ENCODE measurements at places on chromosomes 5 and 9.

DNA sequence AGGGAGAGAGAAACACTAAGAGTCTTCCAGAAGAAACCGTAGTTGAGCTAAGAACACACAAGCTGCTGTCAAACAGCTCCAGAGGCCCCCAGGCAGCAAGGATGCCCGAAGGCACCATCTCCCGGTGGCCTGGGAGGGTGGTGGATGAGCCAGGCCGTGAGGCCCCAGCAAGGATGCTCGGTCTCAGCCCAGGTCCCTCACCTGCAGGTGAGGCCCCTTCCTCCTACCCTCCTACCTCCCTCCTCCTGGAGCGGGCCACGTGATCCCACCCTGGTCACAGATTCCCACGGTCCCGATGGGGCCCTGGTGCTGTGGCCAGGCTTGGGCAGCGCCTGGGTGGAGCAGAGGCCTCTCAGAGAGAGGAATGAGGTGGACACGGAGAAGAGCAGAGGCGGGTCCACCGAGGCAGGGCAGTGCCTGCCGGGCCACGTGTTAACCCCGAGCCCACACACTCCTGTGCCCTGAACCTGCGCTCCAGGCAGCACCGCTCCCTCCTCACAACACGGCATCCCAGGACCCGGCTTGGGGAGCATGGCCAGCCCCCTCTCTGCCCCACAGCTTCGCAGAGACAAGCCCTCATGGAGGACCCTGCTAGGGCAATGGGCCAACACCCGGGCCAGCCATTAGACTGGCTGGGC is 95.4 kb upstream of the SARDH start:
- no peak for DNase-seq

- no peak for DNase-seq
Measured at GRCh38 chr5:176132471-176133288, 105.5 kb upstream of the SIMC1 start.

- DNase-seq = peak; percentile 85
Measured at GRCh38 chr9:92963831-92964606, 16.7 kb downstream of the FGD3 start.

- DNase-seq = no peak
Measured at GRCh38 chr5:124952566-124952965, 206.1 kb upstream of the ZNF608 start.

DNA sequence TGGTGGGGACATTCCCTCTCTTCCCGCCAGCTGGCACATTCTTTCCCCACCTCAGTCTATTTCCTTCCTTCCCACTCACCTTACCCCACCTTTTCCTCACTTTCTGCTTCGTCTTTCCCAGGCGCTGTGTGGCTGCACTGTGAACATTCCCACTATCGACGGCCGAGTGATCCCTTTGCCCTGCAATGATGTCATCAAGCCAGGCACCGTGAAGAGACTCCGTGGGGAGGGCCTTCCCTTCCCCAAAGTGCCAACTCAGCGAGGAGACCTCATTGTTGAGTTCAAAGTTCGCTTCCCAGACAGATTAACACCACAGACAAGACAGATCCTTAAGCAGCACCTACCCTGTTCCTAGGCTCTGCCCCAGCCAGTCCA is 7.3 kb downstream of the DNAJB5 start:
- no peak for DNase-seq

DNA sequence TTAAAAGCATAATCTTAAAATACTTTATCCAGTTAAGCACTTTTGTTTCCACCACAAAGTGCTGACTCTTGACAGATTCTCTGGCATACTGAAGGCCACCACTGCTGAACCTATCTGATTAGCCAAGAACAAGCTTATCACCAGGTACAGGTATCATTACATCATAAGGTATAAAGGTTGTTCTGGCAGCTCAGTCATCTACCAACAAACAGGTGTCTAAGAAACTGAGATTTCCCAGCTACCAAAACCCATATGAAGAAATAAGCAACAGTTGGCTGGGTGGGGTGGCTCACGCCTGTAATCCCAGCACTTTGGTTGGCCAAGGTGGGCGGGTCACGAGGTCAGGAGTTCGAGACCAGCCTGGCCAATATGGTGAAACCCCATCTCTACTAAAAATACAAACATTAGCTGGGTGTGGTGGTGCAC is 5.0 kb downstream of the MTMR12 start:
- no peak for DNase-seq

DNA sequence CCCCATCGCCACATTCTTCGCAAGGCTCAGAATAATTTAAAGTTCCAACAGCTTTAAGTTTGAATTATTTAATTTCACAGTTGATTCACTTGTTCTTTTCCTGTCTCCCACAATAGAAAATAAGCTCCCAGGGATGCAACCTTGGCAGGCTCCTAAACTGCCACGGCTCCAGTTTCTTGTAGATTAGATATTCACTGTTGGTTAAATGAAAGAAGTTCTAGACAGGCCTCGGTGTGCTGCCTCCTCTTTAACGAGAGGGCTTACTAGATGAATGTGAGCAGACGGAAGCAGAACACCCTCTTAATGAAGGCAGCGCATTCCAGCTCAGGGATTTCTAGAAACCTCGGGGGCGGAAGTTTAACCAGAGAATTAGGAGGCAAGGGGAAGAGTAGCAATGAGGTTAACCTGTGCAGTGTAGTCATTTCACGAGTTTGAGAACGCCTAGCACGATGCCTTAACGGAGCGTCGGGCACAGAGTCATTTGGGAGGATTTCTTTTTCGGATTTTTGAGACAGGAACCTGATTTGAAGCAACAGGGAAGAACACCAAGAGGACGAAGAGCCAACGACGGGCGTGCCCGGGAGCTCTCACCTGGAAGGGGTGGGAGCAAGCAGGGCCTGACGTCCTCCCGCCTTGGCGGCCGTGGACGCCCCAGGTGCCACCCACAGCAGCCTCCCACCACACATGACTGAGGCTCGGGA is 637 bp upstream of the SMC5 start:
- DNase-seq = peak; percentile 16

- DNase-seq = no peak
Measured at GRCh38 chr9:88268886-88269285, 119.4 kb upstream of the SPIN1 start.

GRCh38 chr5:143877196-143877595 is 65.2 kb downstream of the HMHB1 start:
- no peak for DNase-seq

DNA sequence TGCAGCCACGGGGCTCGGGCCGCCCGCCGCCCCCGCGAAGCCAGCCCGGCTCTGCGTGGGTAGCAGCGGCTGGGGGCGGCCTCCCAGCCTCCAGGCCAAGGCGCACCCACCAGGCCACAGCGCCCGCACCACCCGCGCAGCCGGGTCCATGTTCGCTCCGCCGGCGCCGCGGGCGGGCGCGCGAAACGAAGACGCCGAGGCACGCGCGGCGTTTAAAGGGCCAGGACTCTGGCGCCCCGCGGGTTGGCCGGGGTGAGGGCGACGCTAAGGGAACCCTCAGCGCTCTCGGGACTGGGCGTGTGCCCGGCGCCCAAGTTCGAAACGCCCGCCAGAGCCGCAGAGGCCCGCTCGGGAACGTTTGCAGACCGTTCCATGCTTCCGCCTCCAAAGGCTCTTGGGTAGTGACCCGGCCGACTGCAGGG is at the start of gene PTGES2:
Gene PTGES2, minus strand, starts transcription at position 162 of the 422 bp plus-strand sequence. Its CDS starts 12 bp downstream, at position 150.
- peak; percentile 71 for DNase-seq

DNA sequence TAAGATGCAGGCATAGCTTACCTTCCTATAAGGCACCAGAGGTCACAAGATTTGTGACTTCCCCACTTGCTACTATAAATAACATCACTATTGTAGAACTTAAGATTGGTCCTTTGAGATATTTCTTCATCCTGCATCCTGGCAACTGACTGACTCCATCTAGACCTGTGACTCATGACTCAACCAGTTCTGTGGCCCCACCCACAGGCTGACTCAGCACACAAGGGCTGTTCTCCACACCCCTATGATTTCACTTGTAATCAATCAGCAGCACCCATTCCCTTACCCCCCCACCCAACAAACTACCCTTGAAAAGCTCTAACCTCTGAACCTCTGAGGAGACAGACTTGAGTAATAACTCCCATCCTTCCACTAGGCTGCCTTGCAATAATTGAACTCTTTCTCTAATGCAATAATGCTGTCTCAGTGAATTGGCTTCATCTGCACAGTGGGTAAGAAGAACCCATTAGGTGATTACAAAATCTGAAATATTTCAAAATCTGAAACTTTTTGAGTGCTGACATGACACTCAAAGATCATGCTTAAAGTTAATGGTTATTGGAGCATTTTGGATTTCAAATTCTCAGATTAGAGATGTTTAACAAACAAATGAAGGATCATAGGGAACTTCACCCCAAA is 296.7 kb downstream of the ARL15 start:
- DNase-seq = no peak

DNA sequence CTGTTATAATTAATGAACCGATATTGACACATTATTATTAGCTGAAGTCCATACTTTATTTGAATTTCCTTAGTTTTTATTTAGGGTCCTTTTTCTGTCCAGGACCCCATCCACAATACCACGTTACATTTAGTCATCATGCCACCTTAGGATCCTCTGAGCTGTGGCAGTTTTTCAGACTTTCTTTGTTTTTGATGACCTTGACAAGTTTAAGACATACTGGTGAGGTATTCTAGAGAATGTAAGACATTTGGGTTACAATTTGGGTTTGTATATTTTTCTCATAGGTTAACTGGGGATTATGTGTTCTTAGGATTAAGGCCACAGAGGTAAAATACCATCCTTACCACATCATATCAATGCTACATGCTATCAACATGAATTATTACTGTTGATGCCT is 42.7 kb downstream of the KIAA1958 start:
- no peak for DNase-seq

DNA sequence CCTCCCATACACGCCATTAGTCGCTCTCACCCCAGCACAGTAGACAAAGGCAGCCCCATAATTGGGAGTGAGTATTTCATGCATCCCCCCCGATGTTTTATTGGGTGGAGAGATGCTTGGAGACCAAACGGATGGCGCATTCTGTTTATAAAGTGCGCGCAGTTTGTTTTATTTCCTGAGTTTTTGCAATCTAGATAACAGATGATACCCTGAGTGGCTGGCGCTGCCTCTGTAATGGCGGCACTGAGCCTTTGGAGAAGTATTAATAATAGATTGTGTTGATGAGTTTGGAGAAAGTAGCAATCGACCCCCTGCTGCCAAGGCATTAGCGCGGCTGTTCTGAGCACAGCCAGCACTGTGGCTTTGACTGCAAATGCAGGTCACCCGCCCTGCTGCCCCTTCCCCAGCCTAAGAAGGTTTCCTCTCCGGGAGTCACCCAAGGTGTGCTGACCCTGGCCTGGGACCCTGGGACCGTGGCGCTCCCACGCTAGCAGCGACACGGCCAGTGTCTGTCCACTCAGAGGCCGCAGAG is 74.3 kb downstream of the LMX1B start:
- no peak for DNase-seq

DNA sequence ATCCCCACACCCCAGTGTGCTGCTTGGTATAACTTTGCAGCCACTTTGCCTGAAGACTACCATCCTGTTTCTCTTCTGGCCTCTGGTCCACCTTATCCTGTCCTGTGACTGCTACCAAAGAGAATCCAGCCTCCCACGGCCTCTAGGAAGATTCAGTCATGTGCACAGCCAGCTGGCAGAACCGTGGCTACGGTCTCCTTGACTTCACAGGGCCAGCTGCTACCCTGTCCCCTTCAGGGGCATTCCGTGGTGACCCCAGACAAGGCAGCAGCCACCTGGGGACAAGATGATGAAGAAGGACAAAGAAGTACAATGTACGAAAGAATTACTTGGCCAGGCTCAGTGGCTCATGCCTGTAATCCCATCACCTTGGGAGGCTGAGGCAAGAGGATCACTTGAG is 98.6 kb downstream of the PDE6A start:
- no peak for DNase-seq

- DNase-seq = no peak
Measured at GRCh38 chr5:146076028-146076427, 29.3 kb downstream of the PLAC8L1 start.

GRCh38 chr9:36276781-36277181 is 18.5 kb upstream of the GNE start:
- DNase-seq = no peak

GRCh38 chr5:92459654-92460053 is 1076.5 kb upstream of the ARRDC3 start:
- no peak for DNase-seq

- no peak for DNase-seq
Measured at GRCh38 chr9:68455451-68455850, 85.2 kb downstream of the TMEM252 start.

GRCh38 chr5:173355561-173355960 is 27.3 kb upstream of the STC2 start:
- no peak for DNase-seq

DNA sequence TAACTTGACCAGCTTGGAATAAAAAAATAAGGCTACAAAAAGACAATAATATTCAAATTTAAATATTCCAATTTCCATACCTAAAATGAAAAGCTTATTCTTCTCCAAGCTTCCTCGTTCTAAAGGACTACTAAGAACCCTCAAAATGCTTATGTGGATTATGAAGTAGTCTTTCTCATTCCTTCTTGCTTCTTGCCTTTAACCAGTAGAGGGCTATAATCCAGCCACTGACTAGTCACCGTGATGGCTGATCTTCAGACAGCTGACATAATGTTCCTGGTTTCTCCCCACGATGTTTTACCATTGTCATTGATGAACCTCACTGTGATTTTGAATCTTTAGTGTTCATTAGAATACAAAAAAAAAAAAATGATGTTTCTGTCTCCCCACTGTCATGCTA is 515.3 kb downstream of the TLE1 start:
- DNase-seq = no peak

DNA sequence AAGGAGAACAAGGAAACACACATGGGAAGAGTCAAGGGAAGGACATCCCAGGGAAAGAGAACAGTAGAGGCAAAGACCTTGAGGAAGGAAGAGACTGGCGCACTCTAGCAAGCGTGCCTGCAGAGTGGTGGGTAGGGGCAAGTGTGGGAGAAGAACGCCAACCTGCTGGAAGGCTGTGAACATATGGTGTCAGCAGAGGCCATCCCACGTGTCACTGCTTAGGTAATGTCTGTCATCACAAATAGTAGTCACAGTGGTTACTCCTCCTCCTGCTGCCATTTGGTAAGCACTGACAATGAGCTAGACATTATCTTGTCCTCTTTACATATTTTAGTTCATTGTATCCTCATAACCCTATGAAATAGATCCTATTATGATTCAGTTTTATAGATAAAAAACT is 206.4 kb upstream of the TRIM32 start:
- no peak for DNase-seq

DNA sequence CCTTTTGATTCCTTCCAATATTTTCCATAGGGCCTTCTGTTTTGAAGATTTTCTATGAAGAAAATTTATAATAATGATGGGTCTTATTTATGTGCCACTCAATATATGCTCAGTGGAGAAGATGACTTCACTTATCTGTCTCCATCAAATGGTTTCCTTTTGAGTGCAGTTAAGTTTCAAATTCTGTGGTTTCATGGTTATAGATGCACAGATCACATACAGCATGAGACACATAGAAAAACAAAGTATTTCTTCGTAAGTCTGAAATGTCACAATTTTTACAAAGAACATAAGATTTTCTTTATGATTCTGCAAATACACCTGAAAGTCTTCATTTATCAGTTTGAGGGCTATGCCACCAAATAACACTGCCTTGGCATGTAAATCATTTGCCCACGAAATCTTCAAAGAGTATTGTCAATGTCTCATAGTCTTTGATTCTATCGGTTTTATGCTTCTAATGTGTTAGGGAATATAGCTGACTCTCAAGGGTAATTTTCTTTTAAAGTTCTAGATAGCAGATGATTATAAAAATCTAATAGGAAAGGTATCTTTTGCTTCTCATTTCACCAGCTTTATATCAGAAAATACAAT is 14.1 kb downstream of the CFAP95 start:
- DNase-seq = no peak

All from CD4-positive, alpha-beta T cell treated with Interleukin-6 at 100 ng/mL for 8 hours (primary cell).